IPS DF 19.7 (cell line): ENCODE measurements at places on chromosomes 5 and 9.

DNA sequence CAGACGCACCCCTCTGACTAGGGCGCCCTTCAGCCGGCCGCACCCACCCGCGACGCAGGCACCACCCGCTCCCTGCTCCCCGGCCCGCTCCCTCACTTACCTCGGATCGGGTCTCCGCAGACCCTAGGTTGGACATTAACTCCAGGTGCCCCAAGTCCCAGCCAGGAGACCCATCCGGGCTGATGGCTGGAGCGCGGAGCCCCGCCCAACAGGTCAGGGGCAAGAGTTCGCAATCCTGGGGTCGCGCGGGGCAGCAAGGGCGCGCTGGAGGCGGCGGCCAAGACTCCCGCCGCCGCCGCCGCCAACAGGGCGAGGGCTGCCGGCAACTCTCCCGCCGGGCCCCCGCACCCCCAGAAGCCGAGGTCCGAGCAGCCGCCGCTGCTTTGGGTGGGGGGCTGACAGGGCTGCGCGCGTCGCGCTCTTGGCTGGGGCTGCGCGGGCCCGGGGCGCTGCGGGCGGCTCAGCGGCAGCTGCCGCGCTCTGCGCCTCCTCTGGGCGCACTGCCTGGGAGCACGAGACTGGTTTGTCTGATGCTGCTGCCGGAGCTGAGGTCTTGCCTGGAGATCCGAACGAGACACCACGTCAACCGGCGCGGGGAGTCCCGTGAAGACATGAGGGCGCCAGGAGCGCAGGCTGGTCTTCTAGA lies at the start of gene GDNF:
Gene GDNF (minus strand): TSS at position 635 of the 646 bp plus-strand sequence. CDS start 5,245 bp downstream, outside the sequence.
- no peak for DNase-seq

- no peak for DNase-seq
These were observed 353 bp upstream of the PDGFRB start for GRCh38 chr5:150156027-150156368.

GRCh38 chr9:113567361-113568080 lies 104.0 kb downstream of the RGS3 start:
- no peak for DNase-seq

GRCh38 chr5:126198531-126198930 lies 224.7 kb upstream of the GRAMD2B start:
- DNase-seq, result no peak

- no peak for DNase-seq
These were observed 9.9 kb downstream of the PLPP7 start for GRCh38 chr9:131299346-131299960.

DNA sequence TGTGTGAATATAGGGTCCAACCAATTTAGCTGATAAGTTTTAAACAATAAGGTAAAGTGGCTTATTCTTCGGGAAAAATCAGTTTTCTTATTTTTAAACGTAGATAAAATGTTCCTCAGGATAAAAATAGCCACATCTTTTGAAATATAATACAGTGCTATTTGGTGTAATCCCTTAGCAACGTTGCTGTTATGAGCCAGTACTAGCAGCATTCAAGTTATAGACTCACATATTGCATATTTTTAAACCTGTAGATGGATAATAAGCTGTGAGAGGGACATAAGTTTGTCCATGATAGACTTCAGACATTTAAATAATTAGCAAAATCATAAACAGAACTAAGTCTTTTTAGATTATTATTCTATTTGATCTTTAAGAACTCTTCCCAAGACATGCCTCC lies 6.3 kb downstream of the PDE4D start:
- no peak for DNase-seq

GRCh38 chr5:144048259-144048856 lies 122.1 kb downstream of the YIPF5 start:
- DNase-seq, result no peak

- DNase-seq, result no peak
These were observed 127.4 kb downstream of the BARX1 start for GRCh38 chr9:93827545-93828330.

DNA sequence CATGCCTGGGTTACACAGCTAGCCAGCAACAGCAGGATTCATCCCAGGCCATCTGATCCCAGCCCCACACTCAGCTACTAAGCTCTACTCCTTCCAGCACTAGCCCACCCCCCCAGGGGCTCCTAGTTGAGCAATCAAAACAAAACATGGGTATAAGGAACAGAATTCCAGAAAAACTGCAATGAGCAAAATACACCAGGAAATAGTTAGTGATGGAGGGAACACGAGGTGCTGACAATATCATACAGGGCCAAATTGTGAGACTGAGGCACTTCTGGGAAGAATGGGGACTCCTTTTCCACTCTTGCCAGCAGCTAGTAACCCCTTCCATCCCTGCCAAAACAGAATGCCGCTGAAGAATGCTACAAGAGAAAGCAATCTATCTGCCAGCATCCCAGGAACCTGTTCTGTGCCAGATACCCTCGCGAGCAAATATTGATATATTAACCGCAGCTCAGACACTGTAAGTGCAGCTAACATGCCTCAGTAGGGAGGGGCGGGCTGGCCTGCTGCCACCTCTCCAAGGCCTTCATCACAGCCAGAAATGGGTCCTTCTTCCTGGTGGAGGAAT lies 161.4 kb downstream of the SLIT3 start:
- no peak for DNase-seq

DNA sequence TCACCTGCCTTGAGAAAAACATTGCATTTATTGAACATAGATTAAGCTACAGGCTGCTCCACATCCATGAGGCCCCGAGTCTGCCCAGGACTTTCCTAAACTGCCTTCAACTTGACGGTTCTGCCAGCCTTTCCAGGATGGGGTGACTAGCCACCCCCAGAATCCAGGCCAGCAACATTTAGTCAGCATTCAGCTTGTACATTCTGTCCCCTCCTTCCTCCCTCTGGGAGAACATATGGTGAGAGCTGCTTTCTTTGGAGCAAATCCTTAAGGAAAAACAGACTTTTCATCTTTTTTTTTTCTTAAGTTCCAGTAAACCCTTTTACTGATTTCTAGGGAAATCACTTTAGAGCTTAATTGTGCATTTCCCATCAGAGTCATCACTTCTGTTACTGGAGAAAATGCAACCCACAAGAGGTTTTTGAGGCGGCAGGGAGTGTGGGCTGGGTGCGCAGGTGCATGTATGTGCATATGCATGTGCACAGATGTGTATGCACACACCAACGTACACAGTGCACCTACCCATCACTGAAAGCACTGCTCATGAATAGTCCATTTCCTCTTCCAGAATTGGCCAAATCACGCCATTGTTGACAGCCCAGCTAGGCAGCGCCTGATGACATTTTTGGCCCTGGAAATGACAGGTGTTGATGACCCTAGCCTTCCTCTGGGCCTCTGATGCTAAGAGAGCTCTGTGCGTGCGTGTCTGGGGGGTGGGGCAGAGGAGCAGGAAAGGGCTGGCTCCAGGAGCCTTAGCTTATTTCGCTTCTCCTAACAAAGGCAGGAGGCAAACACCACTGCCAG lies 145.6 kb downstream of the HSD17B3 start:
- no peak for DNase-seq

GRCh38 chr9:121997791-121998190 lies 95.3 kb downstream of the TTLL11 start:
- DNase-seq, result no peak

DNA sequence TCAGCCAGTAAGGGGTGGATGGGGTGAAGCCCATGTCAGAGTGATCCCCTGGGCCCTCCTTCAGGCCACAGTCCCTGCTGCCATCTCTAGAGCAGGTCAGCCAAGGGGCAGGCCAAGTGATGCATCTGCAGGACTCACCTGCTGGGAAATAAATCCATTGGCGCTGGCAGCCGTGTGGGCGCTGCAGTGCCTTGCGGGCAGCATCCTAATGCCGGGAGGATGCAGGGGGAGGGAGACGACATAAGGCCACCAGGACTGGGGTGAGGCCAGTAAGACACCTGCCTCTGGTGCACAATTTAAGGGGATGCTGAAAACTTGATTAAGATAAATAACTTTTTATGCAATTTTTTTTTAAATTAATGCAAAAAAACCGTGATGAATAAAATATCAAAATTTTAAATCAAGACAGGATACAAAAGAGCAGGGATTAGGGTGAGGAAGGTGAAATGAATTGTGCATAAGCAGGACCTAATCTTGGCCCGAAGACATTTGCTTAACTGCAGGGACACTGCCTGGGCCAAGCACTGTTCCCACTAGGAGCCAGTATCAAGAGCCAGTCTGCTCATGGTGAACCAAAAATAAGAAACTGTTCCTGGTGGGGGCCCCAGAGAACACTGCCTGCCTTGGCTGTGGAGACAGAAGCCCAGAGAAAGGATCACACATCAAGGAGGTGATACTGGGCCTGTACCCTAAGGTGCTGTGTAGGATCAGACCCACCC lies 67.5 kb upstream of the CPLX2 start:
- no peak for DNase-seq

DNA sequence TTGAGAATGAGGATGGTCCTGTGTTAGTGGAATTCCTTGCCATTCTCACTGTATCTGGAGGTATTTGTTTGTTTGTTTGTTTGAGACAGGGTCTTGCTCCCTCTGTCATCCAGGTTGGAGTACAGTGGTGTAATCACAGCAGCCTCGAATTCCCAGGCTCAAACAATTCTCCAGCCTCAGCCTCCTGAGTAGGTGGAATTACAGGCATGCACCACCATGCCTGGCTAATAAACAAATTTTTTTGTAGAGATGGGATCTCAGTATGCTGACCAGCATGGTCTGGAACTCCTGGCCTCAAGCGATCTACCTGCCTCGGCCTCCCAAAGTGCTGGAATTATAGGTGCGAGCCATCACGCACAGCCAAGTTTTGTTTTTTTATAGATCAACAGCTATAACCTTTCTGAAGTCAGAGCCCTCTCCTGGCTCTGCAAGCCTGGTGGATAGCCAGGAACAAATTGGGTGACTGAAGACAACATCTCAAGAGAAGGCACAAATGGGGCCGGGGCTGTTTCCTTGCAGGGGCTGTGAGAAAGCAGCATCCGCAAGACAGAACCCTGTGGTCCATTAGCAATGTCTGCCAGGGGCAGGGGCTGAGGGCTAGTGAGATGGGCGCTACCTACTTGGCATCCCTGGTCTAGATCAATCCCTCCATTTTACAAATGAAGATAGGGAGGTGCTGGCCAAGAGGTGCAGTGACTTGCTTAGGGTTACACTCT lies 18.8 kb downstream of the SH3PXD2B start:
- DNase-seq, result no peak

GRCh38 chr5:31047621-31048020 lies 145.9 kb upstream of the CDH6 start:
- DNase-seq, result no peak

- DNase-seq, result no peak
These were observed 40.2 kb downstream of the ACO1 start for GRCh38 chr9:32424616-32425015.

DNA sequence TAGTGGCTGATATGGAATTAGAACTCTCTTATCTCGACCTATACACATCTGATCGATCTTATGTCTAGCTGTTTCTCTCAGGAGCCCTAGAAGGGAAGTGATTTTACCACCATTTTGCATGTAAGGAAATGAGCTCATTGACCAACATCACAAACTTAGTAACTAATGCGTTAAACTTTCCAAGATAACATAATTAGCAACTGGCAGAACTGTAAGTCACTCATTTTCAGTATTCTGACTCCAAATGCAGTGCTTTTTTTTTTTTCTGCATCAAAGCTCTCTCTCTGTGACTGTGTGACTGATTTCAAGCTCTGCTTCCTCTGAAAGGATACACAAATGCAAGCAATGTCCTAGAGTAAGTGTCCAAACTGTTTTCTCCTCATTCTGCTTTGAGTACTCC lies 68.1 kb upstream of the FBXL7 start:
- DNase-seq, result no peak

- DNase-seq, result no peak
These were observed 208.9 kb upstream of the DMRTA1 start for GRCh38 chr9:22237497-22238363.

DNA sequence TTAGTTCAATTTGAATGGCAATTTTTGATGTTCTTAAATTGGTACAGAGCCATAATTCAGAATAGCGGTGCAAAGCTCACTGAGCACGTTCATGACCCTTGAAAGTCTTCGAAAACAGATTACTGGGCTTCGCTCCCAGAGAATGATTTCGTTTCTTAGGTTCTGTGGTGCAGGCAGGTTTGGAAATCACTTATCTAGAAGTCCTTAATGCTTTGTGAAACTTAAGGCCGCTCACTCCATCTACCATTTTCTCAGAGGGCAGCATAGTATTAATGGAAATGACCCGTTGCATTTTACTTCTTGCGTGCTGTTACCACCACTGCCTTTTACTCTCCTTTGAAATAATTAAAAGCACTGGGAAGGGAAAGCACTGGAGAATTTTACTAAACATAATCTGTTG lies 2.9 kb upstream of the MAT2B start:
- DNase-seq, result no peak

DNA sequence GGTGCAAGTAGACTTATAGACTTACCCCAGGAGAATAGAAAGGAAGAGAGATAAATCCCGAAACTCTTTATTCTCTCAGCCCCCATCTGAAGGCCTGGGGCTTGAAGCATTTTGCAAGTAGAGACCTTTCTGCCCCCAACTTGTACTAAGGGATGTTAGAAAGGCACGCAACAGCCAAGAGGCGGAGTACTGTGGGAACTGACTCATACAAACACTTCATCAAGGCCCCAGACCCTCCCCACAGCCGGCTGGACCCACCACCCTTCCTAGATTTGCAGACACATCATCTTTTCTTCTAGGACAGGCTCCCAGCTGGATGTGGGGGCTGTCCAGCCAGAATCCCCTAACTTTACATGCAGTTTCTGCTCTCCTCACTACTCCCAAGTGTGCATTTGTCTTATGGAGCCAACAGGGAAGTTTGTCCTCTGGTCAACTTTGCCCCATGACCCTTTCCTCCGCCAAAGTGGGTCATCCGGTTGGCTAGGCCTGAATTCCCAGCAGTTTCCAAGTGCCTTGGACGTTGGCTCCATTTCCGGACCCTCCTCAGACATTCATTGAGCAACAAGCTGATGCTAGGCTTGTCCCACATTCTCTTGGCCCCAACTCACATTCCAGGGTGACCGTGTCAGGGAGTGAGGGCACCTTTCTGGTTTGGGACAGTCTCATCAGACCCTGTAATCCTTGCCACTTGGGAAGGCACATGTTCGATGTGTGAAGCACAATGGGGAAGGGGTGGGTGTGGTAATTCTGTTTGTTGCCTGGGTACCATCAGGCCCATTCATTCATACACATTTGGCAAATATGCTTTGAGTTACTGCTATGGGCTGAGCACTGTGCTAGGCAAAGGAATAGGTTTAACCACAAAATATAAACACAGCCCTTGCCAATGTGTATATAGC lies 64.6 kb downstream of the ABLIM3 start:
- no peak for DNase-seq

- DNase-seq, result no peak
These were observed 65.2 kb downstream of the ZSWIM6 start for GRCh38 chr5:61397238-61397637.

DNA sequence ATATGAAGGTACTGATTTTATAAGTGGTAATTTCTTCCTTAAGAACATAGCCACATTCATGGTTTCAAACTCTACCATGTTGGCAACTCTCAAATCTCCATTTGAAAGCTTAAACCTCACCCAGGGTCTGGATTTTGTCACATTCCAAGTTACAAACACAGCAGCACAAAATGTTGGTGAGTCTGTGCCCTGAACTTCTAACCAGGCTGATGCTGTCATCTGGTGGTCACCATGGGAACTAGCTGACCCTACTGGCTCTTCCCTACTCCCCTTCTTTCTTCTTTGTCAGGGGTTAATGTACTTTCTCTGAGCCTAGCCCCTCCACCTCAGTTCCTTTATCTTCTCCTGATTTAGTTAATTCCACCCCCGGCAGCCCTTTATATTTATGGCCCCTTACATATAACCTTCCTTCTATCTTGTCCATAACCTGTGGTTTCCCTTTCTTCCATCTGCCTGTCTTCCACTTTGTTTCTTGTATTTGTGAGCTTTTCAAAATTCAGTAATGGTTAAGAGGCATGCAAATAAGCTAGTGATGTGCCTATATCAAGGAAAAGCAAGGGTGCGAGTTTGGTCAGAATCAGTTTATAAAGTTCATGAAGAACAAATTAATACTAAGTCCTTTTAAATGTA lies 35.9 kb downstream of the TGFBR1 start:
- DNase-seq, result peak; percentile 20
